ENCODE measurements at places on chromosomes 3 and 15.

GRCh38 chr15:42712584-42712983, 24.3 kb downstream of the CDAN1 start:
- DNase-seq: no peak

DNA sequence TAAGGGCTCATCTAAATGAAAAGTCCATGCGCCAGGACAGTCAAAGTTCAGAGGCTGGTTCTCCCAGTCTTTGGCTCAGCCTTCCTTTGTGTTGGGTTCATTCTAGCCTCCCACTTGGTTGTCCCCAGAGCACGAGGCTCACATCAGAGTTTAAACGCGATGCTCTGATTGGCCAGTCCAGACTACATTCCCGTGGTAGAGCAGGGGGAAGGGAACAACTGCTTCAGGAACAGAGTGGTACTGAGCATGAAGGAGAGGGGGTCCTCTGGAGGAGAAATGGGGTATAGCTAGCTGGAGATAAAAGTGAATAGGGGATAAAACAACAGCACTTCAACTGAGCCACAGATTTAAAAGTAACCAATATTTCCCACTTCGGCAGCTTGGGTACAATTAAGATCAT, 32.2 kb downstream of the ANAPC13 start:
- DNase-seq: no peak

DNA sequence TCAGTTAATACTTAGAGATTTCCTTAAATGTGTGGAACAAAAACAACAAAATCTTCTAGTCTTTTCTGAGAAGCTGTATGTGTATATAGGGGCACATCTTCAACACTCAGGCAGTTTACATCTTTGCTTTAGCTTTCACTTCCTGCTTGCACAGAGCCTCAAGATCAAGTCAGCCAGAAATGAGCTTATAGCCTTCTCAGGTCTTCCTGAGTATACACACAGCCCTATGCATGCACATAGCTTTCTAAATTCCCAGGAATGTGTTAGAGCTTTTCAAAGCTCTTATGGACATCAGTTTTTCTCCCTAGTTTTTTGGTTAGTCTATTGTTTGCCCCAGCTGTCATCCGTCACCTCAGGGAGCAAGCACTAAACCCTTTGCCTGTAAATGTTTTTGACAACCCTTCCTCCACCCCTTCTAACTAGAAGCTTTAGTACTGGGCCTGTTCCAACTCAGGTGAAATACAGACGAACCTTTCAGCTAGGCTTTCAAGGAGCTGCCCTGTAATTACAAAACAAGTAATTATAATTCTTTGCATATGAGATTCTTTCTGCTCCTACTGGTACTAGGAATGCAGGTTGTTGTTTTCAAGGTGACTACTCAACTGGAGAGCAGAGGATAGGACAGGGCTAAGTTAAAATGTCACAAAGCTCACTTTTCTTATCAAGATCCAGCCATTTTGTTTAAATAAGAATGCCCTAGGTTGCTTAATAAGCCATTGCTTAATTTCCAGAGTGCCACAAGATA, 22.6 kb upstream of the MTMR10 start:
- DNase-seq: peak; percentile 47

- no peak for DNase-seq
Measured at GRCh38 chr15:66036859-66037258, 167.6 kb downstream of the RAB11A start.

DNA sequence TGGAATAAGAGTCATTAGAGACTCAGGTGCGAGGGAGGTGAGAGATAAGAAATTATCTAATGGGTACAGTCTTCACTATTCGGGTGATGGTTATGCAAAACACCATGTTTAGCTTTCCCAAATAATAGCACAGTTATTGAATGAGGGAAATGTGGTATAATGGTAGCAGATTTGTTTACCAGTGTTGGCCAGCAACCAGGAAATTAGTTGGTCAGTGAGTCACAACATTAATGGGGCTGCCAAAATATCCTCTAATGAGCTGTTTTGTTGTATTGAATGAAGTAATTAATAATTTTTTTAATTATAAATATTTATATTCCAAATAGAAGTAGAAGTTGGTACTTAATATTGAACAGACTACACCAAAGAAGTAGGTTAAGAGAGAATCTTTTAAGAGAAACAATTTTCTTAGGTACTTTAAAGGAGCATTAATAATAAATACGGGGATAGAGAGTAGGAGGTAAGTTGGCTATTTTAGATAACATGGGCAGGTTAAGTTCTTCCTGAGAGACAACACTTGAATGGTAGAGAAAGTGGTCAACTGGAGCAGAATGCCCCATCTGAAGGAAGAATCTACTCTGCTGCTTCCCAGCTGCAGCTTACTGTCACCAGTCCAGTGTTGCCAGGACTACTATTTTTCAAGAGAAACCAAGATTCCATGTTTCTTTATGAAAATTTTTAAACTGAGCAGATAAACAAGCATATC, 218.8 kb downstream of the UBE2E2 start:
- DNase-seq: no peak

- no peak for DNase-seq
Measured at GRCh38 chr3:90011131-90011530, 903.7 kb downstream of the EPHA3 start.

DNA sequence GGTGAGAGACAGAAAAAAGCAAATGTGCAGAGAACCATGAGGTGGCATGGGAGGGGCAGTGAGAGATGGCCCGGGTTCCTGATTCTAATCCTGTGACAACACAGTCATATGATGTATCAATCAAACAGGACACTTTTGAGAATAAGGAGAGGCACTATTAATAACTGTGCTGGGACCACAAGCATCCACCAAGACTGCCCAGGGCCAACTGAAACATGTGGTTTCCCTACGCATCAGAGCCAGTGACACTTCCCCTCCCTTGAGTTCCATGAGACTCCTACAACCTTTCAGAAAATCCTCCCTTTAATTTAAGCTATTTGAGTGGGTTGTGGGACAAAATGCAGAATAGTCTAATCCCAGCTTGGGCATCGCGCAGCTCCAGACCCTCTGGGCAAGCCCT, 17.4 kb downstream of the SH3BP5 start:
- DNase-seq: no peak

DNA sequence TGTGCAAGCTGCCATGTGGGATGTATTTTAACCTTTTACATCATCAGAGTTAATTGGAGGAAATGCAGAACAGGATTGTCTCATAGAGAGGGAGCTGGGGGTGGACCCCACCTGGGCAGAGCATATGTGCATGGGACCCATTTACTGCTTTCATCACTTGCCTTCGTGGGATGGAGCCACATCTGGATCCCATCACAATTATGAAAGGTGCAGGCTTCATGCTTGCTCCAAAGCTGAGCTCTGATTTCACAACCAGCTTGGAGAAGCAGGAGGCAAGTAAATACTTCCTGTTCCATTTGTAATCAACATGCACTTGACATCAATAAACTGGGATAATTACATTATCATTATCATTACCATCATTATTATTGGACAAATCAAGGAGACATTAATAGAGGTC, 161.9 kb downstream of the ALDH1A2 start:
- no peak for DNase-seq

DNA sequence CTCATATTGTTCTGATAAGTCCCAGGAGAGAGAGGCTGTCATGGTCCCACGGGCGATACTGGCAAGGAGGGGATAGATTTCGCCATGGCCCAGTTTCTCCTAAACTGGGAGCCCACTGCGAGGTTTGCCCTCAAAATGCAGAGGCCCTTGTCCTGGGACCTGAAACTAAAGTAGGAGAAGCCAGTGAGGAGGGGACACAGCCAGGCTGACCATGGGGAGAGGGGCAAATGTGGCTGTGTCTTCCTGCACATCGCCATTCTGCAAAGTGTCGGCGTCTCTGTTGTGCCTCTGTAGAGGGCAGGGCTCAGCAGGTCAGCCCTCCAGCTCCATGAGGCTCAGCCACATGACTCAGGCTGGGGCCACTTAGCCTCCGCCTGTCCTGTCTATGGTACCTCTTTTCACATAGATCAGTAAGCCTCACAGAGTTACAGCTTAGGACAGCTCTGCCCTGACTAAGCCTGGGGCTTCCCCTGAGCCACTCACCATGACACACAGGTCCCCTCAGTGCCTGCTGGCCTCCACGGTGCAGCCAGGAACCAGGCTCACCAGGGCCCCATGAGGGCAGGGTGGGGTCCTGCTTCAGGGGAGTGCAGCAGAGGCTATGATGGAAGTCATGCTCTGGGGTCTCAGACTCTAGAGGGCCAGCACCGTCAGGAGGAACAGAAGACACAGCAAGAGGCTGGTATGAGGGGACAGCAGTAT, 28.6 kb upstream of the PLXNA1 start:
- no peak for DNase-seq

DNA sequence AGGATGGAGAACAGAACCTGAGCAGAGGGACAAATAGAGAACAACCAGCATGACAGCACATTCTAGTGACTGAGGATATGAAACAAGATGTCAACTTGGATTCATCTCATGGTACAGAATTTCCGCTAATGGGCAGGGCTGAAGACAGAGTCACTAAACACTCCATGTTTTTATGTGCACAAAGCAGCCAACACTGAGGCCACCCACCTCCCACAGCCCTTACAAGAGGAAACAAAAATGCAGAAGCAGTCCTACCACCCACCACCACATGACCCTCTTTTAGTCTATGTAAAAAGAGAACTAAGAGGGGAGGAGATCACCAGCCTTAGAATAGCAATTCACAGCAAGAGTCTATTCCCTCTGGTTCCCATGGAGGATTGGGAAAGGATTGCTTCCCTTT, 131.4 kb upstream of the UBE2E2 start:
- no peak for DNase-seq

DNA sequence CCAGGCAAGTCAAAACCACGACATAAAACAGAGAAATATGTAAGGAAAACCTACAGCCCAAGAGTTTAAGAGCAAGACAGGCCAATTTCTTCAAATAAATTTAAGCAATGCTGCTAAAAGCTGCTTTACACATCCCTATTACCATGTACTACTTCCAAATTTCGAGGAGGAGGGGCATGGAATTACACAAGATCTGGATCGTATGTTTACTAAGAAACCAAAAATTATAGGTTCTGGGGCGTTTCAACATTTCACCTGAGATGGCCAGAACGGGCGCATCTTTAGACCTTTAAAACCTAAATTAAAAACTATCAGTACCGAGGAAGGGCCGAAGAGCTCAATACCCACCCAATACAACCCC, 664 bp upstream of the NR2C2 start:
- no peak for DNase-seq

GRCh38 chr15:34365091-34365825, 1.7 kb downstream of the LPCAT4 start:
- no peak for DNase-seq

DNA sequence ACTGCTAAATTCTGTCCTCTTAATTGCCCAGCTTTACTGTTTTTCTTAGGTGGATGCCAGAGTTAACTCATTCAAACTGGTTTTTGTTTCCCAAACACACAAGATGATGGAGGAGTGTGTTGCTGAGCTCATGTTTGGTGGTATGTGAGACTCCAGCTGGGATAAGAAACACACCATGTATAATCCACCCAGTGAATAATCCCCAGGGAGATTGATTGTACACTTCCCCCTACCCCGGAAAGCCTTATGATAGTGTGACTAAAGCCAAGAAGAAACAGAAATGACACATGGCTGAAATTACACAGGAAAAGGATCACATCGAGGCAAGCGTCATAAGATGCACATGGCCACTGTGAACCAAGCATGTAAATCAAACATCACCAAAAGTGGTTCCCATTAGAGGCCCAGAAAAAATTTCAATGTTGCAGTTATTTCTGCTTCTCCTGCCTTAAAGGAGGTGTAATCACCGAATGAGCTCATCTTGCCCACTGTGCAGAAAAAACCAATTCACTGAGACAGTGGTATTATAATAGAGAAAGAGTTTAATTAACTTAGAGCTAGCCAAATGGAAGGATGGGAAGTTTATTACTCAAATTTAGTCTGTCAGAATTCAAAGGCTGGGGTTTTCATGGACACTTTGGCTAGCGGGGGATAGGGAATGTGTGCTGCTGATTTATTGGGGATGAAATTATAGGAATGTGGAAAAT, 56.7 kb upstream of the MAGI1 start:
- DNase-seq: no peak

- no peak for DNase-seq
Measured at GRCh38 chr3:153372326-153372725, 210.3 kb downstream of the RAP2B start.

- DNase-seq: no peak
Measured at GRCh38 chr3:179882292-179882691, 154.4 kb downstream of the PEX5L start.

- no peak for DNase-seq
Measured at GRCh38 chr15:76328106-76328696, 8.4 kb upstream of the ISL2 start.

DNA sequence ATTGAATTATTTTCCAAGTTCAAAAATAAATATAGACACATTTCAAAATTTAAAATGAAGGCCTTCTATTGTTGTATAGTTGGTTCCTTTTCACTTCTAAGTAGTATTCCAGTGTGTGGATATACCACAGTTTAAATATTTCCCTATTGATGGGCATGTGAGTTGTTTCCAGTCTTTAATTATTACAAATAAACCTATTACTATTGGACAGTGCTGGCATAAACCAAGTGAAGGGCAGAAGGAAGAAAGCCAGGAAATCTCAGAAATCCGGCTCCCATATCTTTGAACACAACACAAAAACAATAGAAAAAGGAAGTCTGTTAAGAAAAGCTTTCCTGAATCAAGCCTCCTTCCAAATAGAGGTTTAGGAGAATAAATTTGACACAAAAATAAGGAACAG, 26.1 kb downstream of the GOLGB1 start:
- no peak for DNase-seq

DNA sequence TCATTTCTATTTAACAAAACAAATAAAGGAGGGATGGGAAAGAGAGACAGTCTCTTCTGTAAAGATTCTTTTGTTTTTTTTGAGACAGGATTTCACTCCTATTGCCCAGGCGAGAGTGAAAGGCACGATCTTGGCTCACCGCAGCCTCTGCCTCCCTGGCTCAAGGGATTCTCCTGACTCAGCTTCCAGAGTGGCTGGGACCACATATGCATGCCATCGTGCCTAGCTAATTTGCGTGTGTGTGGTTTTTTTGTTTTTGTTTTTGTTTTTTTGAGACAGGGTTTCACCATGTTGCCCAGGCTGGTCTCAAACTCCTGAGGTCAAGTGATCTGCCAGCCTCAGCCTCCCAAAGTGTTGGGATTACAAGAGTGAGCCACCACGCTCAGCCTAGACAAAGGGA, 23.3 kb downstream of the STAG1 start:
- peak; percentile 51 for DNase-seq

GRCh38 chr3:108525256-108525655, 14.9 kb upstream of the MYH15 start:
- no peak for DNase-seq

DNA sequence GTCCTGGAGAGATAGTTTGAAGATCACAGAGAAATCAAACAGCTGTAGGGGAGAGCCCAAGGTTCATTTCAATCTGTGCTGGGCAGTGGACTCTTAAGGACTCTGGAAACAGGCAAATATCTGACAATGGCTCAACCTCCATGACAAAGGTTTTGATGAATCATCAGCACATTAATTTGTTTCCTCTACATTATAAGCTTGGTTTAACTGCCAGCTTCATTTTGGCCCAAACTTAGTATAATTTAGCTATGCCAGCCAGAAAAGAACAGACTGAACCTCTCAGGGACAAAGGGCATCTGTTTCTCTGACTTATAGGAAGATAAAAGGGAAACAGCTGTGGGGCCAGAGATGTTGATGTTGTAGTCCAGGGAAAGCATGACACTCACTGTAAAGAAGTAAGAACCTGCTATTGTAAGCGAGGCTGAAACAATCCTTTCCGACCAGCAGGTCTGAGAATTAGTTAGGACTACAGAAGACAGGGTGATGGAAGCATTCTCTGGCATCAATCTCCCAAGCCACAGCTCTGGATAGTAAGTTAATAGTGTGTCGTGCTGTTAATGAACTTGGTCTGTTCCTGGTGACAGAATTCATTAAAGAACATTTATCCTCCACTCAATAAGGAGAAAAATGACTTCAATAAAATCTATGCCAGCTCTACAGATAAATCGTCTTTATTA, 110.1 kb downstream of the KCNMB2 start:
- DNase-seq: no peak

GRCh38 chr15:50968353-50968752, 59.9 kb downstream of the AP4E1 start:
- no peak for DNase-seq

All from CD8-positive, alpha-beta T cell (primary cell).